ENCODE measurements at places on chromosomes 1 and 21.
A peak's percentile ranks its signal among the peaks of the same experiment; 100 is the strongest.

GRCh38 chr1:93566227-93566626, 115.4 kb downstream of the BCAR3 start:
- DNase-seq: no peak

DNA sequence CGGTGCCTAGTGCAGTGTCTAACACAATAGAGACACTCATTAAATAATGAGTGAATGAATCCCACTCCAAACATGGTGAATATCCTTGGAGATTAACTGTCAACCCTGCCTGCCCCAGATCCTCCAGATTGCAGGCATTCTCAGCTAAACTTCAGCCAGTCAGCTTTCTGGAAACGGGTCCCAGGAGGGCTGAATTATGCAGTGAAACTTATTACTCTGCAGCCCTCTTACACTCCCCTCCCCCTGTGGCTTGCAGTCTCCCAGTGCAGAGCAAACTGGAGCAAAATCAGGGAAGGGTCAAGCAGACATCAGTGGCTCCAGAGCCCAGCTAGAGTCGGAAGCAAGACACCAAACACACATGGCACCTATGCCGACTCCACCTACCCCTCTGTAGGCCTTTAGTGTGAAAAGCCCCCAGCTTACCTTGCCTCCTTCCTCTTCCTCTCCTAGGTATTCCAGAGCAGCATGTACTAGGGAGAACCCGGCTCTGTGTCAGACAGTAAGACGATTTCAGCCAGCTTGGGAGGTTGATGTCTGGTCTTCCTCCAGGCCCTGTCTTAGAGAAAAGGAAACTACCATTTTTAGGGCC, 6.5 kb upstream of the RGS16 start:
- no peak for DNase-seq

DNA sequence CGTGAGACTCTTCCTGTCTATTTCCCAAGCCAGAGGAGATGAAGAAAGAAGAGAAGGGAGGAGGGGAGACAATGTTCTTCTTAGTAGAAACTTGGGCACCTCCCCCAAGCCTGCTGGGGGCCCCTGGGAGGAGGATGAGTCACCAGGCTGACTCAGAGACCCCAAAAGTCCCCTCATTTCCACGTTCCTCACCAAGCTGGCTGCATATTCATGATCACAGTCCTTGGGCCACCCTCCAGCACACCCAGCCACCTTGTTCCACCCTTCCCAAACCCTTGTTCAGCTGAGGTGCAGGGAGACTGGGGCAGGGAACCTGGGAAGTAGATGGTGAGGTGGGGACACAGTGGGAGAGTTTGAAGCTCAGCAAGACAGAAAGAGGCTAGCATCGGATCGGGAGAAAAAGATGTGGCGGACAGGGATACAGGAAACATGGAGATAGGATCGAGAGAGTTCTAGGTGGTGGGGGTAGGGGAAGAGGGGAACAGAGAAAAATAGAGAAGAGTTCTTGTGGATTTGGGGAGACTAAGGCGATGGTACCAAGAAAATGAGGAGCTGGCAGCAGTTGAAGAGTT, 712 bp downstream of the RAB13 start:
- peak; percentile 64 for DNase-seq

DNA sequence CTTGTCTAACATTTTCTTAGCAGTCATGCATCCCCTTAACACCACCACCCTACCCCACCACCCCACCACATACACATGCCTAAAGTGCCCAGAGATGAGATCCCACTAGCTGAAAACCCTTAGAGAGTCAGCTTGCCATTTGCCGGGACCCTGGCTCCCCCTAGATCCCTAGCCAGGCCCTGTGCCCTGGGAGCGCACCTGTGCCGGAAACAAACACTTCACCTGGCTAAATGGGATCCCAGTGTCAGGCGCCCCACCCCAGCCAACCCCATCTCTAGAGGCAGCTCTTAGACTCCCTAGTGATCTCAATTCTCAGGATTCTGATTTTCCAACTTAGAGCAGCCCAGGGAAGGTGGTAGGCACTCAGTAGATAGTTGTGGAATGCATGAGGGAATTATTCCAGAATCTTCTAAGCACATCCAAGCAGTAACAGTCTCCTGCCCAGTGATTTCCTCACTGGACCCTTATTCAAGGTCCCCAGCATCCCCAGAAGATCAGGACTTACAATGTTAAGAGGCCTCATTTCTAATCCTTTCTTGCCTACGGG, 105.2 kb downstream of the LAMC2 start:
- DNase-seq: no peak

DNA sequence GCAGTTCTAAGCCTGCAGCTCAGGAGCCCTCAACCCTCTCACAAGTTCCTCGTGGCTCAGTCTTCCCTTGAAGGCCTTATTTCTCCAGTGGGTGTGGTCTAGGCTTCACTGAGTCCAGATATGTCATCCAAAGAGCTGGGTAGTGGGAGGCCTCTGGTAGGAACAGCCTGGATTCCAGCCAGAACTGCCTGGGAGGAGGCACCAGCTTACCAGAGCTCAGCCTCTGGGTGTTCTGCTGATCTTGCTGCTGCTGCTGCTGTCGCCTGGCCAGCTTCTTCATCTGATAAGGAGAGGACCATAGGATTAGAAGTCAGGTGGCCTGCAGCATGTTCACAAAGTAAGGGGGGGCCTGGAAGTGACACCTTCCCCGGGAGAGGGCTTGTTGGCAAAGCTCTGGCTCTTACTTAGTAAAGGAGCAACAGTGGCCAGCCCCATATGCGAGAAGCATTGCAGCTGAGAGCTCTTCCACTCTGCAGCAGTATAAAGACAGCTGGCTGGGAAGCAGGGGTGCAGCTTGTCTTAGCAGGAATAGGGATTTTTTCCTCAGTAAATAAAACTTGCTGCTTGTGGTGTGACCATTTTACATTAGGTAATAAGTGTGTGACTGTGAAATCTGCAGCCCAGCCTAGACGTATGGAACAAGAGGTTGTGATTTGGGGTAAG, 148.5 kb downstream of the LMX1A start:
- DNase-seq: no peak

- DNase-seq: no peak
These were observed 8.2 kb downstream of the FABP3 start for GRCh38 chr1:31364561-31365250.

- DNase-seq: peak; percentile 32
These were observed 2.5 kb downstream of the FNDC10 start for GRCh38 chr1:1597275-1597930.

Measured in stimulated activated CD4-positive, alpha-beta T cell treated with anti-CD3 and anti-CD28 coated beads, Interleukin-1b, Interleukin-23, amount 100 ng/mL, for 48 hours (primary cell).